HepG2 (cell line): ENCODE measurements at places on chromosomes 13 and 19. TPM values are rescaled to one million over a fixed set of nuclear protein-coding genes. Genes with fewer than 3 reads are reported as not detected.

DNA sequence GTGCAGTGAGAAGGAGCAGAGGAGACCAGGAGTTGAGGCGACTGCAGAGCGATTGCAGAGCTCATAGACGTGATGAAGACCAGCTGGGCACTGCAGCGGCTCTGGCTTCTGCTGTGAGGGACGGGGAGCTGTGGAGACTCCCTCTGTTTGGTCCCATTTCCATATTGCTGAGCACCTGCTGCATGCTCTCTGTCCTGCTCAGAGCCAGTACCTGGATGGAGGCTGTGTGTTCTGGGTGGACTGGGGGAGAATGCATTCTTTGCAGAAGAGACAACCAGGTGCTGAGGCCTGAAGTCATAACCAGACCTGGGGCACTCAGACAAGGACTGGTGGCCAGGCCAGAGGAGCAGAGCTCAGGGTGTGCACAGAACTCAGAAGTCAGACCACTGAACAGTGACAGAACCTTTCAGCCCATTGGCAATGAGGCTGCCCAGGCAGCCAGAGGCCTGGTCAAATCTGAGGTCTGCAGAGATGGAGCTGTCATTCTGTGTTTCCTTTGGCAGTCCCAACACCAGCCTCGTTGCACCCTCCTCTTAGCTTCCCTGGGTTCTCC, 1.3 kb upstream of the A1BG start:
- H3K27ac ChIP-seq: peak overlapping the region; percentile 2
- H3K36me3 ChIP-seq: no peaks in the 10 kb centered on the region
- H3K4me1 ChIP-seq: peaks cover 38% of the 10 kb centered on the region
- no peak overlapping the region for H3K4me3 ChIP-seq
- no peaks in the 10 kb centered on the region for H3K27me3 ChIP-seq

GRCh38 chr13:72586518-72586917, 140.9 kb downstream of the MZT1 start:
- H3K27me3 ChIP-seq: no peaks in the 10 kb centered on the region
- no peaks in the 10 kb centered on the region for H3K36me3 ChIP-seq
- no peaks in the 10 kb centered on the region for H3K4me1 ChIP-seq
- no peak overlapping the region for H3K4me3 ChIP-seq

DNA sequence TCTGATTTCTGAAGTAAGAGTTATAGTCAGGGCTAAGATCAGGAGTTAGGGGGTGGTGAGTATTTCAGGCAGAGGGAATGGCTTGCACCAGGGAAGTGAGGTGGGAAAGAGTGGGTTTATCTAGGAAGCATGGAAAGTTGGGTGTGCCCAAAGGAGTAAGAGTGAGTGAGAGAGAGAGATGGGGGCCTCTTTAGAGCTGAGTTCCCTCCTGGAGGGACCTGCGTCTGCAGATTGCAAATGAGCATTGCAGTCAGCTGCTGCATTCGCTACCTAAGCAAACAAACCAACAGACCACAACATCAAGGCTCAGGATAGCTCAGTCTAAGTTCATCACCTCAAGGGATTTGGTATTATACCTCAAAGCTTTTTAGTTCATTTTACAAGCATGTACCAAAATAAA, 405.8 kb downstream of the FGF9 start:
- no peak overlapping the region for H3K27ac ChIP-seq
- no peak for DNase-seq
- no peaks in the 10 kb centered on the region for H3K27me3 ChIP-seq
- no peaks in the 10 kb centered on the region for H3K36me3 ChIP-seq
- no peak overlapping the region for H3K4me3 ChIP-seq

- H3K4me3 ChIP-seq: no peak overlapping the region
- H3K27me3 ChIP-seq: no peaks in the 10 kb centered on the region
- peaks cover 3% of the 10 kb centered on the region for H3K36me3 ChIP-seq
- H3K27ac ChIP-seq: no peak overlapping the region
- no peaks in the 10 kb centered on the region for H3K4me1 ChIP-seq
- DNase-seq: no peak
Measured at GRCh38 chr13:32682740-32683139, 96.5 kb downstream of the PDS5B start.

The KLF2 gene
- total RNA-seq: not detected in 2 replicates

DNA sequence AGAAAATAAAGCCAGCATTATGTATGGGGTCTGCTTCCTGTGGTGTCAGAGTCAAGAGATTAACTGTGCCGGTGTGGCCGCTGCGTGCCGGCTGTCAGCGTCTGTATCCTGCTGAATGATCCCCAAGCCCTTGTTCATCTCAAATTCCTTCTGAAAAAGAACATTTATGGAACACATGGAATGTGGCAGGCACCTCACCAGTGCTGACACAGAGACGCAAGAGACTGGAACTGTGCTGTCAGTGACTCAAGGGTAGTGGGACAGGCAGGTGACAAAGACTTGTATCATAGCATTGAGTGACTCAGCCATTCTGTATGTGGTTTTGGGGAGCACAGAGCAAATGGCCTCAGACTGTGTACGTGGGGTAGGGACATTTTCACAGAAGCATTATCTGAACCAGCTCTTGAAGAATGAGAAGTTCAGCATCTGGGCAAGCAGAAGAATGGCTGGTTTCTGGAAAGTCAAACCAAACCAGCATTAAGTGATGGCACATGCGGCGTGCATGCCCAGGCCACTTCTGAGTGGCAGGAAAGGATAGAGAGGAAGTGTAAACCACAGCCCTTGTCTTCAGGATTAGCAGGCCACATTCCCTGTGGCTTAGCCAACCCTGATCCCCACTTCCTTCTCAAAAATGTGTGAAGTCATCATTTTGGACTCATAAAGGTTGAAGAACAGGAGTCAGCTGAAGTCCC, 54.0 kb upstream of the IRS2 start:
- H3K36me3 ChIP-seq: no peaks in the 10 kb centered on the region

The STARD13 gene
- 13.8 and 14.3 TPM in 2 replicates for total RNA-seq

GRCh38 chr13:112885782-112886268, 83.2 kb upstream of the MCF2L start:
- H3K4me3 ChIP-seq: no peak overlapping the region
- peaks cover 10% of the 10 kb centered on the region for H3K36me3 ChIP-seq
- H3K4me1 ChIP-seq: peaks cover 43% of the 10 kb centered on the region
- H3K27ac ChIP-seq: peak overlapping the region; percentile 27
- peaks cover 3% of the 10 kb centered on the region; the same call in 1 of the 2 replicates for H3K27me3 ChIP-seq
- peak; percentile 71 for DNase-seq

GRCh38 chr19:45814851-45815480, at the start of gene RSPH6A:
Gene RSPH6A (minus strand): TSS chr19:45815308. CDS start chr19:45815176, 132 bp downstream.
- no peak within 1 kb of the TSS for H3K4me3 ChIP-seq
- no peak within 1 kb of the TSS for H3K27ac ChIP-seq
- H3K36me3 ChIP-seq: no peaks in the 10 kb centered on the region
- no peaks in the 10 kb centered on the region for H3K27me3 ChIP-seq
- DNase-seq: no peak

DNA sequence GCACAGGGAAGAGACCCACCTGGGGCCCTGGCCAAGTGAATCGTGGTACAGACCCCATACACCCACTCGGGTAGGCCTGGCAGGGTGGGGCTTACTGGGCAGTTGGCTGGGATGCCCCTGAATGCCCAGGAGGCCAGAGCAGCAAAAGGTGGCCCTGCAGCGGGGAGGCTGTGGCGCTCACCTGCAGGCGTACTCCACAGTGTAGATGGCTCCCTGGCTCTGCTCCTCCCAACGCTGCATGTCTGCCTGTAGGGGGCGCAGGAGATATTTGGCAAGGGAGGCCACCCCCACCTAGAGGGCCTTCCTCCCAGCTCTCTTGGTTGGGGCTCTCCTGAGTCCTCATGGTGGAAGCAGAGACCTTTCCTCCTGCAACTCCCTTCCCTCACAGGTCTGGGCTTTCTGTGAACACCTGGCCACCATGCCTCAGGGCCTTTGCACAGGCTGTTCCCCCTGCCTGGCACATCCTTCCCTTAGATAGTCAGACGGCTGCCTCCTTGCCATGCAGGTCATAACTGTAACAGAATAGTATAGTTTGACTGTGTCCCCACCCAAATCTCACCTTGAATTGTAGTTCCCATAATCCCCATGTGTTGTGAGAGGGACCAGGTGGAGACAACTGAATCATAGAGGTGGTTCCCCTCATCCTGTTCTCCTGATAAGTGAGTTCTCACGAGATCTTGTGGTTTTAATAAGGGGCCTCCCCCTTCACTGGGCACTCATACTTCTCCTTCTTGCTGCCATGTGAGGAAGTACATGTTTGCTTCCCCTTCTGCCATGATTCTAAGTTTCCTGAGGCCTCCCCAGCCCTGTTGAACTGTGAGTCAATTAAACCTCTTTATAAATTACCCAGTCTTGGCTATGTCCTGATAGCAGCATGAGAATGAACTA, 5.9 kb downstream of the BORCS8 start:
- H3K27me3 ChIP-seq: no peaks in the 10 kb centered on the region
- no peak overlapping the region for H3K27ac ChIP-seq
- DNase-seq: peak; percentile 68

DNA sequence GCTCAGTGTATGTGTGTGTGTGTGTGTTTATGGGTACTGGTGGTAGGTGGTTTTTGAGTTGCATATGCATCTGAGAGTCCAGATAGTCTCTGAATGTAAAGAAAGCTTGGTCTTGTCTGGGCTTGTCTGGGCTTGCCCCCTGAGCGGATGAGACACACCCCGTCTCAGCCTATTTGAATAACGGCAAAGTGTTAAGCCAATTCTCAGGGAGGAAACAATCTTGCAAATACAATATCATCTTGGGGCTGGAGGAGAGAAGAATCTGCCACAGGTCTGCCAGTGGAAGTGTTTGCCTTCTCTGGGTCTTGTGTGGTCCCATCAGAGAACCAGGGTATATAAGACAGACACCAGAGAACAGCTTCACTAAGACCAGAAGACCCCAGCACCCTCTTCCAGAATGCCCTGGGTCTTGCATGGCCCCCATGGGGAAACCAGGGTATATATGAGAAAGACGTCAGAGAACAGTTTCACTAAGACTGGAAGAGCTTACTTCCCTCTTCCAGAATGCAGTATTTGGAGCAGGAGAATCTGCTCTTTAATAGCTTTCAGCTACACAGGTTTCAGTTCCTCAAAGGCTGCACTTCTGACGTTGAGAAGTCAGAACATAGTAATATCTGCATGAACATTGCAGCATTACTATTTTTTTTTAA, 13.3 kb downstream of the CD70 start:
- peaks cover 10% of the 10 kb centered on the region; the same call in 1 of the 2 replicates for H3K4me1 ChIP-seq
- no peak for DNase-seq
- H3K27ac ChIP-seq: no peak overlapping the region
- no peaks in the 10 kb centered on the region for H3K27me3 ChIP-seq
